ENCODE measurements at places on chromosomes 4 and X. TPM values are rescaled to one million over a fixed set of nuclear protein-coding genes. Genes with fewer than 3 reads are reported as not detected.

DNA sequence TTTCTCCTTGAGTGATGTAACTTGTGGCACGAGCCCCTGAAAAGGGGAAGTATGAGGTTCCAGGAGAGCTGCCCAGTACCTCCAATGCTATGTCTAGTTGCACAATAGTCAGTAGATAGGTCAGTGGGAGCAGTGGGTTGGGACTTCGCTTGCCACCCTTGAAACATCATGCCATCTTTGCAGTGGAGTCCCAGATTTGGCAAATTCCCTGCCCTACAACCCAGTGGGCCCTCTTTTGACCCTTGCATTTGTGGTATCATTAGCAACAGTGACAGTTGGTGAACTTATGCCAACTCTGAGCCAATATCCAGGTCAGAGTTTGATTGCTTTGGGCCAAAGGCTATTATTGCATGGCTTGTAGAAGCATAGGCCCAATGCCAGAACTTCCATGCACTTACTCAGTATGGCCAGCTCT is 12.3 kb downstream of the FHL1 start:
- no peak for DNase-seq

- no peak for DNase-seq
These were observed 247.3 kb downstream of the SLC7A11 start for GRCh38 chr4:137994853-137995252.

GRCh38 chr4:70885174-70885573 is 17.0 kb upstream of the MOB1B start:
- no peak for DNase-seq

DNA sequence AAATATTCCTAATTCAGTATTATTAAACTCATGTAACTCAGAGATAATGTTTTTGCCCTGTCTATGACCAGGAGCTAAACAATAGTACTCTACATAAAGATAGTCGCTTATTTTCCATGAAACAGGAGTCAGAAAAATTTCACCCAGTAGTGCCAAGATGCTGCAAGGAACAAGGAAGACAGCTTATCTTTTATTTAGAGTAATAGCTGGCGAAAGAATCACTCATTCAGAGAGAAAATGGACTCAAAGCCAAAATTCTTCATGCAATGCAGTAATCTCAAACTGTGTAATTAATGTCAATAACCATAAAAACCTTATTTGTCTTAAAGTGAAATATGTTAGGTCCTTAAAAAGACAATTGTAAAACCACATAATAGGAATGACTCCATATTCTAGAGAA is 477.8 kb downstream of the ANKRD50 start:
- no peak for DNase-seq

GRCh38 chrX:69318651-69319340 is 153.5 kb upstream of the PJA1 start:
- DNase-seq = no peak

DNA sequence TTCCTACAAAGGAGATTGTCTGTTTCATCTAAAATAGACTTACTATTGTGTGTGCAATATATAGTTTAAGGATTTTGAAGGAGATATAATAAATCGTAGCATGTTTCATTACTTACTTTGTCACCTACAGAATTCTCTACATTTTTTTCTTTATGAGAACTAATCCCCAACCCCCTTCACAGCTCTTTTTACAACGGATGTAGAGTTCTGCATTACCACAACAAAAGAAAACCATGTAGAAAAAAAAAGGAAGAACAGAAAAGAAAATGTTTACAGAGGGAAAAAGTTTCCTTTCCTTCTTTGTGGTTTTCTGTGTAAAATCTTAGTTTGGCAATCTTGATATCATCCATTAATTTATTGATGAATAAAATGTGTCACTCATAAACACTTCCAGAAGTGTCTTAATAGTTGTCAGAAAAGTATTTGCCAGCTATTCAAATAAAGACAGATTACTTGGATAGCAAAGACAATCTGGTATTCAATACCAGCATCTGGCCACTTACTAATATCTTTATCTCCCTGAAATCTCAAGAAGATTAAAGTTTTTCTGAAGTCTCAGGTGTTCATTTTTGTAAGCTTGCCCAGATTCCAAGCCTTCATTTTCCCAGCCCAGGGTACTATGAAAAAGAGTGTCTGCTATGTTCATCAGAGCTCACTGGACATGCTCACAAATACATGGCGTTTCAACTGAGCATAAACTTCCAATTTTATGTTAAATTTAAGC is 806.8 kb downstream of the PCDH19 start:
- DNase-seq = no peak

- DNase-seq = no peak
These were observed 106.7 kb upstream of the GK2 start for GRCh38 chr4:79514621-79515329.

DNA sequence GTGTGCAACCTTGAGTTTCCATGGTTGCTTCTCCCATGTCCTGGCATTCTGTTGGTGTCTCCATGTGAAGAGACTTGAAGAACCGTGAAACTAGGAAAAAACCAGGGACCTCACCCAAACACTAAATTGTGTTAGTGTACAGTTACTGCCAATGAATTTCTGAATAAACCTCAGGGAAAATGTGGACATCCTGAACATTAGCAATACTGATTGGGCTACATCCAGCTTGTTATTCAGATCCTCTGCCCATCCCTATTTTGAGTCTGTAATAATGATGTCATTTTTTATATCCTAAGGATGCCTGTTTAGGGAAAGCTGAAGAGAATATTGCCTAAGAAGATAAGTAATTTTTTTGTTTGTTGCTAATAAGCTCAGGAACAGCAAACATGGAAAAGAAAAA is 262.7 kb downstream of the TMA16 start:
- no peak for DNase-seq

- DNase-seq = peak; percentile 90
These were observed at the start of gene TRAM1L1 for GRCh38 chr4:117084866-117085701. TRAM1L1 (minus strand) TSS chr4:117085576; CDS start chr4:117085393, 183 bp downstream.

Gene ADH1C
- 13.7 TPM for total RNA-seq

DNA sequence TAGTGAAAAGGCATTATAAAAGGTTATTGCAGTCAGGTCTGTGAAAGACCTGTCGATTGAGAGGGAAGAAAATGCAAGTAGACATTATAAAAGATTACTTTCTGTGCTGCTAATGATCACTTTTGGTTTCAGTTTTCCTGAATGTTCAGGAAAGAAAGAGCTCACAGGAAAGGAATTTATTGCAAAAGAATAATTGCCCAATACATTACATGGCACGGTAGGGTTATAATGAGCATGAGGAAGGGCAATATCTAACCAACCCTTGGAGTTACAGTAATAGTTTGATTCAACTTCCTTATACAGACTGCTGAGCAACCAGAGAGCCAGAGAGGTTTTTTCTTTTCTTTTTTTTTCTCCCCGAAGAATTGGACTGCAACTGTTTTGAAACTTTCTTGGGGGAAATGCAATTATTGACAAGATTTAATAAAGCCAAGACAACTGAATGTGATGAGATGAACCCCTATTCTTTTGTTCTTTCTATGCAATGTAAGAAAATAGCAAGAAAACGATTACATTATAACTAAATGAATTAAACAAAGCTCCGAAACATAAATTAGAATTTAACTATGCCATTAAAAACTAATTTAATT is 247.0 kb downstream of the C4orf33 start:
- DNase-seq = peak; percentile 54

GRCh38 chr4:81723927-81724587 is 252.3 kb upstream of the RASGEF1B start:
- peak; percentile 38 for DNase-seq

Gene RAB9B
- 3.6 TPM for total RNA-seq

- no peak for DNase-seq
These were observed 109.1 kb downstream of the RBM47 start for GRCh38 chr4:40520533-40520932.

- DNase-seq = no peak
These were observed 118.9 kb upstream of the PCDH7 start for GRCh38 chr4:30601070-30601865.

Gene FAT4
- 61.8 TPM for total RNA-seq

DNA sequence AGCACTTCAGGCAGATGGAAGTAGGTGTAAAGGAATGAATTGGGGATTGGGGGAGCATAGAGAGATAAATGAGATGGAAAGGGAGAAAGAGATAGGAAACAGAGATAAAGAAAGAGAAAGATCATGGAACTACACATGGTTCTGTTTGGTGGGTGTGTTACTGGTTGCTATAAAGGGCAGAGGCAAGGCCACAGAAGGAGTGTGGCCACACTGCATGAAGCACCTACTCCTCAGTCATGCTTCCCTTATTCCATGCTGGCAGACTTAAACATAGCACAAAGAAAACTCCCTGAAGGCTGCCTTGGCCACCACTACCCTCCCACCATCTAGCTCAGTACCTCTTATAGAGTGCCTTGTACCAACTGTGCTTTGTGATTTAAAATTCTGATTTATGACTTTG is 56.9 kb downstream of the OPHN1 start:
- DNase-seq = no peak

Gene ADH7
- total RNA-seq = not detected

- DNase-seq = no peak
These were observed 10.4 kb downstream of the AFF1 start for GRCh38 chr4:86944964-86945781.

GRCh38 chr4:15659768-15660570 is 4.8 kb upstream of the FBXL5 start:
- peak; percentile 32 for DNase-seq

Gene SSX3
- not detected for total RNA-seq

Gene CRMP1
- total RNA-seq = 11.6 TPM

DNA sequence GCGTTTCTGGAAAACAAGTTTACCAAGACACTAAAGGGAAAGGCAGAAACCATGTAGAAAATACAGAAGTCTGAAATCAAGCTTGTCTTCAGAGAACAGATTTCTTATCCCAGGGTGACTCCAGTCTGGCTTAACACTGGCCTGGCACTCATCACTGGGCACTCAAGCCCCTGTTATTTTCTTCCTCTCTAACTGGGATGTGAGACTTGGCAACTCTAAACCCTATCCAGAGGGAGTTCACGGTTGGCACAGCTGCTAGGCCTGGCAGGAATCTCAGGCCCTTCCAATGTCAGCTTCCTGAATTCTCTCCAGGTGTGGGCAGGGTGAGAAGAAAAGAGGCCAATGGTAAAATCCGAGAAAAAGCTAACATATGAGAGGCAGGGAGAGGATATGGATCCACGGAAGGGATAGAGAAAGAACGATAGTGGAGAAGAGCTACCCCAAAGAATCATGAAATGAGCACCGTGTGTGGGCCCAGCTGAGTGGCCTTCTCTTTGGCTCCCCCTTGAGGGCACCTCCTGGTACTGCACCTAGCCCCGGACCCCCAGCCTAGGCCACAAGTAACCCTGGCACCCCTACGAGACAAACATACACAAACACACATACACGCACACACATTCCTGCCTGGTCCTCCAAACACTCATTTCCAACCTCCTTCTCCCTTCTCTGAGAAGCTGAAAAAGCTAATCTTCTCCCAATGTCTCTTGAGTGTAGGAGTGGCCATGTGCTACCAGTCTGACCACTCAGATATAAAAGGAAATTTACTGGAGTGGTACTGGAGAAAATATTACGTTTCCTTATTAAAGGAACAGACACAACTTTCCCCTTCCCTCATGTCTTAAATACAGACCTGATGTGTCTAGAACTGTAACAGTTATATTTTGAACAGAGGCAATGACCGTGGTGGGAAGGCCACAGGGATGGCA is 16.6 kb upstream of the PTCHD1 start:
- peak; percentile 14 for DNase-seq
